Esophagus squamous epithelium (tissue), 5 donors: ENCODE measurements at places on chromosomes 12 and 14.

GRCh38 chr14:103749452-103749851 is 33.8 kb downstream of the ZFYVE21 start:
- DNase-seq = no peak

DNA sequence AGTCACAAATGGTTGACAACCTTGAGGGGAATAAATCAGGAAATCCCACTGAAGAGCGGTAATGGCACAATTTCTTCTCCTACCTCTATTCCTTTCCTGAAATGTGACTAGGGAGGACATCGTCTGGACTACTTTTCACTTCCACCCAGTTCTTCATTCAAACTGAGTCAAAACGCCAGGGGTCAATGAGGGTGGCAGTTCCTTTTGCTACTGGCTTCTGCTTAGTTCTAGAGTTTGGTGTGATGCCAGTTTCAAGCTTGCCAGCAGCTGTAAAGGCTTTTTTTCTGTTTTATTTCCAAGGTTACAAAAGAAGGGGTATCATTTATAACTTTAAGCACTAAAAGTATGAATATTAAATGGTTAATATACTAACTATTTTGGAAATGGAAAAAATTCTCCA is 286.5 kb downstream of the SOX5 start:
- DNase-seq = no peak

DNA sequence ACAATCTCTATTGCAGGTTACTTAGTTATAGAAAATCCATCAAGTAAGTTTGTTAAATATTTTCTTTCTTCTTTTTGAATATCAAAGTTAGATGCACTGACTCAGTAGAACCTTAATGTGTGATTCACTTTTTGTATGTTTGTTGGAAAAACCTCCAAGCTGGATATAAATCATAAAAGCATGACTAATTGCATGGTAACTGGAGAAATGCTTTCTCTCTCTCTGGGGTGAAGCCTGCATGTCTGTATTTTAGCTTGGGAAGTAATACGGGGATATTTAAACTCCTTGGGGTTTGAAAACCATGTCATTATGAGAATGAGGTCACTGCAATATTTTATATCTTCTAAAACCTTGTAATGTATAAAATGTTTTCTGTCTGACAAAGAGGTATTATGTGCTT is 58.6 kb upstream of the MYF6 start:
- no peak for DNase-seq

GRCh38 chr12:106392759-106393158 is 35.2 kb downstream of the POLR3B start:
- no peak for DNase-seq

GRCh38 chr14:32940066-32940651 is 1.5 kb downstream of the NPAS3 start:
- no peak for DNase-seq

DNA sequence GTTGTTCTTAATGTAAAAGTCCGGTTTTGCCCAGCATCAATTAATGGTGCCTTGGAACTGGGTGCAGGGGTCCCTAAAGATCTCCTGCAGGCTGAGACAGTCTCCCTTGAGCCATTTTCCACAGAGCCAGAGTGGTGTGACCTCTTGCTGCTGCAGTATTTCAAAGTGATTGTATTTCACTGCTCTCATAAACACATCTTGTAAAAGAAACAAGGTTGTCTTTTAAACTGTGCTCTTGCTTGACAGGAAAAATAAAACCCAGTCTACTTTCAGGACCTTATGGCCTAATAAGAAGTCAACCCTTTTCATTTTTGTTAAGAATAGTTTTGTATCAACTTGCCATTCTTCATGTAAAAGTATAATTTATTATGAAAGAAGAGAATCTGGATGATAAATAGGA is 44.7 kb downstream of the TMEM117 start:
- DNase-seq = no peak

DNA sequence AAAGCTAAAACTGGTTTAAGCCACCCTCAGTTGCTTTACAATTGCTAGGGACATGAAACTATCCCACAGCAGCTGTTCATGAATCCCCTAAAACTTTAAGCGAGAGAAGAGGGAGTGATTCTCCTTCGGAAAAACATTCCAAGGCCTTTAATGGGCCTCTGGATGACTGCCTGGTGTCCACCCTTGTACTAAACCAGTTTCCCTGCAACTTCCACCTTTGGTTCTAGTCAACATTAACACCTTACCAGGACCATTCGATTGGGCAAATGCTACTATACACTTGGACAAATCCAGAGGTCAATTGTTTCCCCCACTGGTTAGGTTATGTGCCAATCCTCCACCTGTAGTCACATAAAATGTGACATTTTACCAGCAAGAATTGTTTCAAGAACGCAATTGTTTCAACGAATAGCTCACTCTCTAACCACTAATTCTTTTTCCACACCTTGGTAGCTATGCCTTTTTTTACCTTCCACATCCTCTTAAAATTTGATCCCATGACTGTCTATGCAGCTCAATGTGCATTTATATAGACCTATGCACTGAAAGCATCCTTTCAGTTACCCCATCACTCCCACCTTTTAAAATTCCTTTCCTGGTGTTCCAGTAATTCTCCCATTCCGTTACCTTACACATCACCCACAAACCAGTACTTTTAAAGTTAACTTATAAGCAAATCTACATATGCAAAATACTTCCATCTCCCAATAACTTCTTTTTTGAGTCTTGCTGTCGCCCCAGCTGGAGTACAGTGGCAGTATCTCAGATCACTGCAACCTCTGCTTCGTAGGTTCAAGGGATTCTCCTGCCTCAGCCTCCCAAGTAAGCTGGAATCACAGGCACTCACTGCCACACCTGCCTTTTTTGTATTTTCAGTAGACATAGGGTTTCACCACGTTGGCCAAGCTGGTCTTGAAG is 3.6 kb downstream of the UBC start:
- DNase-seq = no peak

- no peak for DNase-seq
Measured at GRCh38 chr14:69537900-69538299, 36.8 kb downstream of the CCDC177 start.

DNA sequence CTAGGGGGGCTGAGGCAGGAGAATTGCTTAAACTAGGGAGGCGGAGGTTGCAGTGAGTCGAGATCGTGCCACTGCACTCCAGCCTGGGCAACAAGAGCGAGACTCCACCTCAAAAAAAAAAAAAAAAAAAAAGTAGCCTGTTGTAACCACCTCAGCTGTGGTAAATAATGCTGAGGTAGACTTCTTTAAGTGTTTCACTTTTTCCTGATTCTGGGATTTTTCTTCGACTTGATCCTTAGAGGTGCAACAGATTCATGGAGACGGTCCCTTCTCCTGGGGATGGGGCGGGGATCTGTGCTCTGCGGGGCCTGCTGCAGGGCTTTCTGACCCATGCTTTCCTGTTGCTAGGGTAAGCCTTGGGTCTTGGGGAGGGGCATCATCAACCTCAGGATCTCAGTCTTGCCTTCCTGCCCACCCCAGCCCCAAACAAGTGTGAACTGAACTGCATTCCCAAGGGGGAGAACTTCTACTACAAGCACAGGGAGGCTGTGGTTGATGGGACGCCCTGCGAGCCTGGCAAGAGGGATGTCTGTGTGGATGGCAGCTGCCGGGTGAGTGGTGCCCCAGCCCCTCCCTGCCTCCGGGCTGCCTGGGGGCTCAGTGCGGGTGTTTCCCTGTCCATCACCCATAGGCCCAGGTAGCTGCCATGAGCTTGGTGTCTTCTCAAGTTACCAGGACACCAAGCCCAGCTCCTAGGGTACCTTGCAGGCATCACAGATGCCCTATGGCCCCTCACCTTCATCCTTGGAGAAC is 12.4 kb downstream of the PAPLN start:
- no peak for DNase-seq

DNA sequence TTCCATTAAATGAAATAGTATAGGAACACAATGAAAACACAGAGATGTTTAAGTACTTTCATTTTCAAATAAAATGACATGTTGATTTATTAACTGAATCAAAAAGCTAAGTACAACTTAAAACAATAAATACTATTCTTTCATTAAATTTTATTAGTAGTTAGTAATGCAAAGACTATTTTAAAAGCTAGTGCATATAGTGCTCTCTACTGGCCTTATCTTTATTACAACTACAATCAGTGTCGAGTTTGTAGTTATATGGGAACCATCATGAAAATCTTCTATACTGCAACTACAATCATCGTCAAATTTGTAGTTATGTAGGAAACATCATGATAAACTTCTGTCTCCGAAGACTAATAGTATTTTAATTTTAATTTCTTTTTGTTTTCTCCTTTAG is 8.9 kb upstream of the LIN7A start:
- no peak for DNase-seq

- DNase-seq = no peak
Measured at GRCh38 chr12:77766224-77766623, 64.5 kb upstream of the NAV3 start.

GRCh38 chr14:86124328-86124727 is 594.4 kb downstream of the FLRT2 start:
- no peak for DNase-seq

GRCh38 chr12:81347404-81347803 is 269.5 kb downstream of the ACSS3 start:
- DNase-seq = no peak

DNA sequence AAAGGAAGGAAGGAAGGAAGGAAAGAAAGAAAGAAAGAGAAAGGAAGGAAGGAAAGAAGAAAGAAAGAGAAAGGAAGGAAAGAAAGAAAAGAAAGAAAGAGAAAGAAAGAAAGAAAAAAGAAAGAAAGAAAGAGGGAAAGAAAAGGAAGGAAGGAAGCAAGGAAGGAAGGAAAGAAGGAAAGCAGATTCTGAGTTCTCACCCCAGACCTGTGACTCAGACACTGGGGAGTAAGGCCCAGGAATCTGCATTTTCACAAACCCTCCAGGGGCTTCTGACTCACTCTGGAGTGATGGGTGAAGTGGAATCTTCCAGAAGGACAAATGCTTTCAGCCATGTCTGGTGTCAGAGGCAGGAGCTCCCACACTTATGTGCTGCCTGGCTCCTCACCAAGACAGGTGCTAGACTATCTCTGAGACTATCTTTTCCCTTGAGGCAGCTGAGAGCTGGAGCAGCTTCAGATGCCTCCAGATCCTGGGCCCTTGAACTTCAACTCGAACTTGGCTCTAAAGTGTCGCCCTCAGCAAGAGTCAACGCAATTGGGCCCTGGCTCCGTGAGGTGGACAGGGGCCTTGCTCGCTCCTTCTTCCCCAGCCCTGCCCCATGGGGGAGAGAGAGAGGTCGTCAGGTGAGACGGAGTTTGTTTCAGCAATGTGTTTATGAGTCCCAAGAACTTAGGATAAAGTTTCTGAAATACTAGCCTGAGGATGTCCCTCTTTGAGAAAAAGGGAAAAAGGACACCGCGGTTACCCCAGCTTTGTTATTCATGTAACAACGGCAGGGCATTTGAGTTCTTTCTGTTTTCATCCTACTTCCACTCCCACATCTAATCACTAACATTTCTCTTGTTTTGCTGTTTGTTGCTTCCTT is 19.8 kb upstream of the SCARB1 start:
- no peak for DNase-seq

DNA sequence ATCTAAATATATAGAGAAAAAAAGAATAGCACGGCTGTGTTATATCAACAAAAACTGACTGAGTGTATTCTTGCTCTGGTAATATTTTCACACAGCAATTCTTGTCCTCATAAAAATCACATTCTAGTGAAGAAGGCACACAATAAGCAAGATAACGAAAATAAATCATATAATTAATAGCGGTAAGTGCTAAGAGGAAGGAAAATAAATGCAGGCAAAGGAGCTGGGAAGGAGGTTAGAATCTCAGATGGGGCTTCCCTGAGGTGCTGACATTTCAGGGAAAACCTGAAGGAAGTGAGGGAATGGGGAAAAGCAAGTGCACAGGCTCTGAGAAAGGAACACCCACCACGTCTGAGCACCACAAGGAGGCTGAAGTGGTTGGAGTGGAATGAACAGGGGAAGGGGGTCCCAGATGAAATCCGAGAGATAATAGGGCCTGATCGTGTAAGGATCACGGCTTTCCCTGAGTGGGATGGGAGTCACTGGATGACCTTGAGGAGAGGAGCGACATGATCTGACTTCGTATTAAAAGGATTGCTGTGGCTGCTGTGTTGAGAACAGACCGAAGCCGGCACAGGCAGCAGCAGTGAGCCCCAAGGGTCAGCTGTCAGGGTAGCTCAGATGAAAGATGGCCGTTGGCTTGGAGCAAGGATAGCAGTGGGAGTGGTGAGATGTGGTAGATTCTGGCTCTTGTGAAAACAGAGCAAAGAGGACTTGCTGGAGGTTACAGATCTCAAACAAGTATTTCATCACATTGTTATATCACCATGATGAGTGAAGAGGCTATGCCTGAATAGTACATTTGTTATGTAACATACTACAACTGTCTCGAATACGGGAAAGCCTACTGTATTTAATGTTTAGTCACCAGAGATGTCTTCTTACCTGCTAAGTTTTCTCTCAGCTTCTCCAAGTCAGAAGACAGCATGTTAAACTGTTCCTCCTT is 67.1 kb upstream of the VPS33A start:
- DNase-seq = no peak

GRCh38 chr12:56346675-56347074 is 8.0 kb downstream of the IL23A start:
- no peak for DNase-seq

DNA sequence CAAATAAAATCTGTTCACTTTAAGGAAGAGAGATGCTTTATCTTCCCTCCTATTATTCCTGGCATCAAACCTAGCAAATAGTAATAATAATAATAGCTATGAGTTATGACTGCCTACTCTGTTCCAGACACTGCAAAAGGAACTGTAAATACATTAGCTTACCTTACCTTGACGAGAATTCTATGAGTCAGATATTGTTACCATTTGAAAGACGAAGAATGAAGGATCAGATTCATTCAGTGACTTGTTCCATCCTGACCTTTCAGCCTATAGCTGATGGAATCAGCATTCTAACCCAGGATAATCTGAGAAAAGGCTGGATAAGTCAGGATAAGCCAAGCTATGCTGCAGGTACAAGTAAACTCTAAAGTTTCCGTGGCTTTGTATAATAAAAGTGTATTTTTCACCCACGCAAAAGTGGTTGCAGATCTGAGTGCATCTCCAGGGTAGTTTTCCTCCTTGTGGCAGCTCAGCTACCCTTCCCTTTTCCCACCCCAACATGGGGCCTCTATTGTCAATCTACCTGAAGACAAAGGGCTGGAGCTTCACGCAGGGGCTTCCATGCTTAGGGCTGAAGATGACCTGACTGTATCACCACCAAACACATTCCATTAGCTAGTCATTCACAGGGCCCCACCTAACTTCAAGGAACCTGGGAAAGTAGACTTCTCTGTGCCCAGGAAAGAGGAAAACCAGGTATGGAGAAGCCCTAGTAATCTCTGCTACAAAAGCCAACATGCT is 57.2 kb upstream of the CCND2 start:
- no peak for DNase-seq

- DNase-seq = no peak
Measured at GRCh38 chr12:81588235-81589008, 170.7 kb downstream of the PPFIA2 start.
